Pons (tissue), 1 donor: ENCODE measurements at places on chromosomes 3 and 15.

DNA sequence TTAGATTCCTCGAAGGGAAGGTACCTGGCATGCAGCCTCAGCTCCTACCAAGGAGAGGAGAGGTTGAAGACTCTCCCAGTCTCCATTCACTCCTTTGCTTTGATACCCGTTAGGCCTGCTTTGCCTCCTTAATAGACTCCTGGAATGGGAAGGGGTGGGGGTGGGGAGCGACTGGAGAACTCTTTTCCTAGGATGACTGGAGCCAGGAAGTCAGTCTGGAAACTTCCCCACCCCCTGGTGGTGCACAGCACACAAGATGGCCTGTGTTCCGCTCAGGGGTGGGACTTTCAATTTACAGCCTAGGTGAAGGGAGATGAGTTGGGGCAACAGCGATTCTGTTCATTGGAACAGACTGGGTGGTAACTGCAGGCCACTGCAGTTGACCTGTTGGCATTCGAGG is 21.4 kb upstream of the CELF6 start:
- DNase-seq, result no peak

DNA sequence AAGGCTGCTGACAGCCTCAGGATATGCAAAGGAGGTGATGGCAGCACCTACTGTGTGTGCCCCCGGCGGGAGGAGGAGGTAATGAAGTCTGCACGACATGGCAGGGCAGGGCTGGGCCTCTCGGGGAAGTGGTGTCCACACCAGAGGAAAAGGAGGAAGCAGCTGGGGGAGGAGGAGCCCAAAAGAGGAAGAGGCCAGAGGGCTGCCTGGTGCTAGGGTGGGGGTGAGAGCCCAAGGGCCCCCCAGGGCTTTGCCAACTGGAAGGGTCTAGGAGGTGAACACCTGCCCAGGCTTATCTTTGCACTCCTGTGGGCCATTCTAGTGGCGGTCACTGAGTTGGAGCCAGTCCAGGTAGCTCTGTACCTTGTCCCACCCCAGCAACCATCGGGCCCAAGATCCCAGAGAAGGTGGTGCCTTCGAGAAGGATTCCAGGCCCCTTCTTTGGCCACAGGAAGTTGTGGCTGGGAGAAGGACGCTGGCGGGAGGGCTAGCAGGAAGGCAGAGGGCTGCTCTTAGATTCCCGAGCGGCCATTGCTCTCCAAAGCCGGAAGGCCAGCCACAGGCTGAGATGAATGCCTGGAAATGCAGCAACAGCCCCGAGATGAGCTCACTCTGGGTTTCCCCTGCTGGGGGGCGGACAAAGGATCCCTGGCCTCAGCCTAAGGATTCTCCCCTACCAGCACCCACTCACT is 7.0 kb downstream of the GNAI2 start:
- peak; percentile 76 for DNase-seq

GRCh38 chr3:122989856-122990575 is 37.5 kb downstream of the SEMA5B start:
- DNase-seq, result no peak

DNA sequence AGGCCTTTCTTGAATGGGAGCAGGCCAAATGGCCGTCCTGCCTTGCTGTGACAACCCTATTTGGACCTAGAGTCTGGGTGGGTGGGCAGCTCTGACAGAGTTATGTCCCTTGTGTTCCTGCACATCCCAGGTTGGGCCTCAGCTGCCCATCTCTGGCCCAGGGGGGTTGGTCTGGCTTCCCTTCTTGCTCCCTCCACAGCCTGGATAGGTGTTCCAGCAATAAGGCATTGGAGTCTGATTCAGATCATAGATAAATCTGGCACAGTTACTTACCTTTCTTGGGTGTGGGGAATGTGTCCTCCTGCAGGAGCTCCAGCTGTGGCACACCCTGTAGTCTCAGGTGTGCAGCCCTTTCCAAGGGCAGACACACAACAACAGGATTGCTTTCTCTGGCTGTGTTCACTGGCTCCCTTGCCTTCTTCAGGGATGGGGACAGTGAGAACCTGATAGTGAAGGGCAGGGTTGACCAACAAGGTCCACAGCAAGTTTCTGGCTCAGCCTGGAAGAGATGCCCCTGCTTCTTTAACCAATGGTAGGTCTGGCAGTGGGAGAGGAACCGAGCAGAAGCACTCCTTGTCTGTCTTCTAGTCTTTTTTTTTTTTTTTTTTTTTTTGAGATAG is 177.9 kb downstream of the EPHB1 start:
- DNase-seq, result no peak

GRCh38 chr3:106343811-106344210 is 475.0 kb upstream of the CBLB start:
- DNase-seq, result no peak

GRCh38 chr3:12451481-12451880 is 32.8 kb upstream of the TSEN2 start:
- no peak for DNase-seq

- no peak for DNase-seq
Measured at GRCh38 chr15:91624353-91624968, 229.0 kb upstream of the SLCO3A1 start.

DNA sequence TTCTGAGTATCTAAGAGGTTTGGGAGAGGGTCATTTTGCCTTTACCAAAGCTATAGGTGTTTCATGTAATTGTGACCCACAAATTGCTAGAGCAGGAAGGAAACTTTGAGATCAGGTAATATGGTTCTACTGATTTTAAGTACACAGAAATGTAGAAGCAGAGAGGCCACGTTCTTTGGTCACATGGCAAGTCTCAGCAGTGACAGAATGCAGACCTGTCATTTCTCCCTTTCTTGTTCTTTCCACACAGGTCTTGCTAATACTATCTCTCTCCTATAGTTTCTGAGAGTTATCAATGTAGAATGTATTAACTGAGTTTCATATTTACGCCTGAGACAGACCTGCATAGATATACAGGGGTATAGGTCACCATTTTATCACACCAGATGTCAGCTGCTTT is 10.9 kb upstream of the RTP1 start:
- DNase-seq, result no peak

DNA sequence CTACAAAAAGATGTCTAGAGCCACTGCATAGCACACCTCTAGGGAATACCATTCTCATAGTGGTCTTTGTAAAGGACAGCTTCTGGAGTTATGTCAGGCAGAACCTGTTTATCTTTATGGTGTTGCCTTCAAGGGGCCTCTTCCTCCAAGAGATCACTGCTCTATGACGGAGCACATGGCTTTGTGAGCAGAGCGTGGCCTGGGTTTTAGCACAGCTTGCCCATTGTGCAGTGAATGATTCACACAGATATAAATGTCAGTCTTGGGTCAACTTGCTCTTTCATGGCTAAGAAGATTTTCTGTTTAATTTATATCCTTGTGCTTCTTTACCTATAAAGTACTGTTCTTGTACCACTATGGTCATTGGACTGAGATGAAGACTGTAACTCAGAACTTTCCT is 41.5 kb upstream of the RBMS3 start:
- DNase-seq, result no peak

DNA sequence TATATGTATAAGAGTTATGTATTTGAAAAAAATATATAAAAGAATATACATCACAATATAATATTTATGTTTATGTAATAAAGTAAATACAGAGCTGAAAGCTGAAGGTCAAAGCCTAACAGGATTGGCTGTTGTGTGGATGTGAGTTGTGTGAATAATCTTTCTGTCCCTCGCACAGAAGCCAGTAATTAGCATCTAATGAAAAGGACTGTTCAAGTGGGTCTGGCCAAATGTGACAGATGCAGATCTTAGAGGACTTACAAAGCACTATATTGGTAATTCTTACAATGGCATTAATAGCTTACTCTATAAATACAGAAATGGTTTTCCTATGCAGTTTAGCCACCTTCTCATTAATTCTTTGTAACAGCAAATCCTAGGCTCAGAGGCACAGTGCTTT is 2.4 kb downstream of the MKRN3 start:
- peak; percentile 98 for DNase-seq

DNA sequence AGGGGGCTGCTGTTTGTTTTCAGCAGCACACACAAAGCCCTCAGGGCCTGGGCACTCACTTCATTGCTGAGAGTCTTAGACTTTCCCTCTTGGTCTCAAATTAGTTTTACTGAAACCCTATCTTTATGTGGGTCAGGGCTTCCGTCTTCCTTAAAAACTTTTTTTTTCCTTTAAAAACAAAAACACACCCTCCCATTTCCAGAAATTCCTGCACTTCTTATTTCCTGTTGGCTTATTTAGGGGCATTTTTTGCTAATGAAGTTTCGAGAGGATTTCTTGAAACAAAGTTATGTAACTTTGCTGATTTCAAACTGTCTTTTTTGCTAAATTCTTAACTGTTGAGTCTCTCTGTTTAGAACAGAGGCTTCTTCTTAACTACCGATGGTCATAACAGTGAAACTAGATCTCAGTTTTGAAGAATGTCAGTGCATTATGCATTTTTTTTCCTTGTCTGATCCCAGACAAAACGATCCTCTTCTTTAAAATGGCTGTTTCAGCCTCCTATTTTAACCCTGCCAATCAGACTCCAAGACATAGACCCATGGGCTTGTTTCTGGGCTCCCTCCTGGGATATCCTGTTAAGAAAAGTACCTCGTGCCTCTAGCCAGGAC is 23.3 kb downstream of the ANAPC13 start:
- no peak for DNase-seq

DNA sequence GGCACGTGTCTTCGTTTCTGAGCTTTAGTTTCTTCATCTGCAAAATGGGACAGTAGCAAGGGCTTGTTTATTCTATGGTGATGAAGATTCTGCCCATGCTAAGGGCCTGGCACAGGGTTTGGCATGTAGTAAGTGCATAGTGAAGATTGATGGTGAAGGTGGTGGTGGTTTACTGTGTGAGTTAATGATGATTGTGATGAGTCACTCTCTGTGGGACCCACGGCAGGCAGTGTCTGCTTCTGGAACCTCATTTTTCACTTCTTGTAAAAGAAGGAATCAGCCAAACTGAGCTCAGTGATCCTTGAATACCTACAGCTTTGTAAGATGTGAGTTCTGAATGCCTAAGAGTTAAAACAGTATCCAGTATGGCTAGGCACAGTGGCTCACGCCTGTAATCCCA is 86.2 kb upstream of the LRTM1 start:
- DNase-seq, result no peak

DNA sequence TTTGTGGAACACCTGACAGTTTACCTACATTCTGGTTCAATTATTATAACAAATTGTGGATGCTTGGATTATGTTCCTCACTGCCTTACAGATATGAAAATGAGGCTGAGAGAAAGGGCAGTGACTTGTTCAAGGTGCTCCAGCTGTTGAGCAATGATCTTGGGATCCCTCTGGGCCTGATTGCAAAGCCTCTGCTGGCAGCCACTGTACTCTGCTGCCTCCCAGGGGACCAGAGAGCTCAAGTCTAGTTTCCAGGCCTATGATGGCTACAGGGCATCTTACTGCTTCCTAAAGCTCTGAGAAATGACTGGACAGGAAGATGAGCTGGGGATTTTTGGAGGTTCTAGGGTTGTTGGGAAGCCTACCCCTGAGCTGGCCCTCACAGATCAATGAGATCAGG is 2.3 kb upstream of the SHC4 start:
- peak; percentile 36 for DNase-seq

DNA sequence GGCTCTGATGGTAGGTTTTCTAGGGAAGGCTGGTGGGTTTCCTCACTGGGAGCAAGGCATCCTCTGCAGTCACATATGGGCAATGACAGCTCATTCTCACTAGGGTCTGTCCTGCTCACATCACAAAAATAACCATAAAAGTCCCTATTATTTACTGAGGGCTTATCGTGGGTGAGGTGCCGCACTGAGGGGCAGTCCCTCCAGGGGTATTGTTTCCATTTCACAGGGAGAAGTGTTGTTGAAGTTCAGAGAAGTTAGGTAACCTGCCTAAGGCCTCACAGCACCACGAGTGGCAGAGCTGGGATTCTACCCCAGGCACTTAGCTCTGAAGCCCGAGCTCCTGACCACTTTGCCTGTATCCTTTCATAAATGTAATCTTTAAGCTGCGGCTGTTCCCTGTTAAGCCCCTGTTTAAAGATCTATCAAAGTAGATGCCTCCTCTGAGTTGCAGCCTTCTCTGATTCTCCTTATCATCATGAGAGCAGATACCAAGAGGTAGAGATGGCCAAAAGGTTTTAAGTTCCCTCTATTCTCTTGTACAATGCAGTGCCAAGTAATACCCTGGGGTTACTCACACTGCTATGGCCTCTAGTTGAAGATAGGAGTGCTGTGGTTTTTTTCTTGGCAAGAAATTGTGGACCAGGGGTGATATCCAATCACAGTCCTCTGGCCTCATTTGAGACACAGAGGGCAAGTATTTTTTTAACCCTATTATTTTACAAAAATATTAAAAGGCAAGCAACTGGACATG is 107.0 kb downstream of the RPLP1 start:
- DNase-seq, result no peak

GRCh38 chr15:28208583-28208982 is 109.5 kb upstream of the OCA2 start:
- DNase-seq, result peak; percentile 68

DNA sequence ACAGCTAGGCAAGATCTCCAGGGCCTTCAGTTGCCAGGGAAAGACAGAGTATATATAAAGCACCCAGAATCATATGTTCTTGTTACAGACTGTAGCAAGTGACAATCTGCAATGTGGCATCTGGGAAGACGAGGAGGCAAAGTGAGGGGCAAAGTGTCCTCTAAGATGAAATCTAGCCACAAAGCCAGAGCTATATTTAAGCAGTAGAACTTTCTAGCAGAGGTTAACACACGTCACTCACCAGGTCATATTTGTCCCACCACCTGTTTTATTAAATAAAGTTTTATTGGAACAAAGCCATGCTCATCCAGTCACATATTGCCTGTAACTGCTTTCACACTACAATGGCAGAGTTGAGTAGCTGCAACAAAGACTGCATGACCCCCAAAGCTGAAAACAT is 51.5 kb downstream of the PDZRN3 start:
- DNase-seq, result no peak

- DNase-seq, result no peak
Measured at GRCh38 chr15:80259942-80260510, 8.0 kb upstream of the CTXND1 start.

- DNase-seq, result no peak
Measured at GRCh38 chr3:195348426-195349115, 77.6 kb upstream of the XXYLT1 start.

DNA sequence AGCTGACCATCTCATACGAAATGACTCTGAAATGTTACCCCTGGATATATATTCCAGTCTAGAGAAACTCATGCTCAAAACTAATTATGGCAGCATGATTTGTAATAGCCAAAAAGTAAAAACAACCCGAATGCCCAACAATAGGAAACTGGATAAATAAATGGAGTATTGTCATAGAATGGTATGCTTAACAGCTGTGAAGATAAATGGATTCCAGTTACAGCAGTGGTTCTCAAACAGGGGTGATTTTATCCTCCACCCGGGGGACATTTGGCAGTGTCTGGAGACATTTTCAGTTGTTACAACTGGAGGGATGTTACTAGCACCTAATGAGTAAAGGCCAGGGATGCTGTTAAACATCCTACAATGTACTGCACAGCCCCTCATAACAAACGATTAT is 52.3 kb upstream of the PIAS1 start:
- no peak for DNase-seq

- DNase-seq, result no peak
Measured at GRCh38 chr3:9986230-9986725, 363 bp downstream of the EMC3 start.

DNA sequence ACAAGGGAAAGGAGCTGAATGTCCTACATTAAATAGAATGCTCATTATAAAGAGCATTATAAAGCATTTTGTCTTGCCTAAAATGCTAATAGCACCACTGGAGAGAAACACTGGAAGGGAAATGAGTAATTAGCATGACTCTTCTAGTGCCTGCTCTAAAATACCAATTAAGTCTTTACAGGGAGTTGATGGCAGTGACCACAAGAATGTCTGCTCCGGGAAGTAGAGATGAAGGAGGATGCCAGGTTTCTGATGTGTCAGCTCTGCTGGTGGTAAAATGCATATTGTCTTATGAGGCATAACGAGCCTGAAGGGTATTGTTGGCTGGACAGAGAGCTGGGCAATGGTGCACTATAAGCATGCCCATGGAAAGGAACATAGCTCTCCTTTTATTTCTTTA is 49.5 kb downstream of the MYLK start:
- DNase-seq, result no peak
